Left cardiac atrium (tissue), 4 donors: ENCODE measurements at places on chromosomes 1 and 21. TPM values are rescaled to one million over a fixed set of nuclear protein-coding genes. Genes with fewer than 3 reads are reported as not detected.

DNA sequence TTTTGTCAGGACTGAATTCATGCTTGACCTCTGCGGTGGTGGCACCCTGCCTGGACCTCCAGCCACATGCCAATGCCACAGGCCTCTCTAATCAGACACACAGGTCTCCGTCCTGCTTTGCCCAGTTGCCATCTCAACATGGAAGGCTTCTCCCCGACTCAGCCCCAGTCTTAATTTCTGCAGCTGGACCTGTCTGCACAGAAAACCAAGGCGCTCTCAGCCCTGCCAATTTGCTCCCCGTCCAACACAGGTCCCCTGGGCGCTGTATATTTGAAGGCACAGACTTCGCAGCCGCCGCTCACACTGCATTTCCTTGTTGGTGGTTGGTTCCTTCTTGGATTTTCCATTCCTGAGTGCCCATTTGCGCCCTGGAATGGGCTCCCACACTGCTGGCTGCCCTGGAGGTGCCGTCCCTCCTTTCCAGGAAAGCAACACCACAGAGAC, 28.0 kb upstream of the PLEKHG5 start:
- DNase-seq: no peak

- DNase-seq: no peak
Observed at GRCh38 chr1:151292207-151293030, 10.3 kb downstream of the ZNF687 start.

DNA sequence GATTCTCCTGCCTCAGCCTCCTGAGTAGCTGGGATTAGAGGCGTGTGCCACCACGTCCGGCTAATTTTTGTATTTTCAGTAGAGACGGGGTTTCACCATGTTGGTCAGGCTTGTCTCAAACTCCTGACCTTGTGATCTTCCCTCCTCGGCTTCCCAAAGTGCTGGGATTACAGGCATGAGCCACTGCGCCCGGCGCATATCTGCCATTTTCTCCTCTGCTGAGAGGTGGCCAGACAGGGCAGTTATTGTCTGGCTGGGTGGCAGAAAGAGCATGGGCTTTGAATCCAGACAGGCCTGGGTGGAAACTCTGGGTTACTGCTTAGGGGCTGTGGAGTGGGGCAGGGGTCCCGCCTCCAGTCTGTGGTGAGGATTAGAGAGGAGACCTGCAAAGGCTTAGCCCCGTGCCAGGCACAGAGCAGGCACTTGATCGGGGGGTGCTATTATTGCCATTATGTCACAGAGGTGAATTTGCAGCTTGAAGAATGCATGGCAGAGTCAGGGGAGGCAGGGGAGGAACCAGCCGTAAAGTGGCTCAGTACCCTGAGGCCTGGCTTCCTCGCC, 73.9 kb downstream of the MAN1C1 start:
- no peak for DNase-seq

DNA sequence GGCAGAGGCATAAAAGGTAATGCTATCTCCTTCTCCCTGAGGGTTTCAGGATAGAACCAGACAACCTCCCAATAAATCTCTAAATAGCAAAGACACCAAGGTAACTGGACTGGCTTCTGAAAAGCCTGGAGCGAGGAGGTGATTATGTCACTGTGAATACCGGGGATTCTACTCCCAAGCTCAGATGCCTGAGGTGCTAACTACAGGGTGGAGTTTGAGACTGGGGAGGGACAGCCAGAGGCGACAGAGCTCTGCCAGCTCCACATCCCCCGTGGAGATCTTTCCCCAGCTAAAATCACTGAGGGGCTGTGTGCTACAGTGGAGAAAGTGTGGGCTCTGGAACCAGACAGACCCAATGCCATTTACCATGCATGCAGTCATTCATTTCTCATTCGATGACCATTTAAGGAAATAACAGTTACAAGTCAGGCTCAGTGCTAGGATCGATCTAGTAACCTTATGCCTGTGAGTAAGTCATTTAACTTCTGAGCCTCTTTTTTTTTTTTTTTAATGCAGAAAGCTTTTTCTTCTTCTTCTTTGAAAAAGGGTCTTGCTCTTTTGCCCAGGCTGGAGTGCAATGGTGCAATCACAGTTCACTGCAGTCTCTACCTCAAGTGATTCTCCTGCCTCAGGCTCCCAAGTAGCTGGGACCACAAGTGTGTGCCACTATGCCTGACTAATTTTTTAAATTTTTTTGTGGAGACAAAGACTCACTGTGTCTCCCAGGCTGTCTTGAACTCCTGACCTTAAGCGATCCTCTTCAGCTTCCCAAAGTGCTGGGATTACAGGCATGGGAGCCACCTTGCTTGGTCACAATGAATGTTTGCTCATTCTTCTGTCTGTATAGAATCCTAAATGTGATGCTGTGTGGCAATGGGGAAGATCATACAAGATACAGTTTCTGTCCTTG, 8.1 kb upstream of the SLC45A3 start:
- no peak for DNase-seq

- no peak for DNase-seq
Observed at GRCh38 chr1:228478912-228479711, 8.1 kb upstream of the RNF187 start.

GRCh38 chr1:60891765-60892164, 190.6 kb upstream of the NFIA start:
- DNase-seq: no peak

DNA sequence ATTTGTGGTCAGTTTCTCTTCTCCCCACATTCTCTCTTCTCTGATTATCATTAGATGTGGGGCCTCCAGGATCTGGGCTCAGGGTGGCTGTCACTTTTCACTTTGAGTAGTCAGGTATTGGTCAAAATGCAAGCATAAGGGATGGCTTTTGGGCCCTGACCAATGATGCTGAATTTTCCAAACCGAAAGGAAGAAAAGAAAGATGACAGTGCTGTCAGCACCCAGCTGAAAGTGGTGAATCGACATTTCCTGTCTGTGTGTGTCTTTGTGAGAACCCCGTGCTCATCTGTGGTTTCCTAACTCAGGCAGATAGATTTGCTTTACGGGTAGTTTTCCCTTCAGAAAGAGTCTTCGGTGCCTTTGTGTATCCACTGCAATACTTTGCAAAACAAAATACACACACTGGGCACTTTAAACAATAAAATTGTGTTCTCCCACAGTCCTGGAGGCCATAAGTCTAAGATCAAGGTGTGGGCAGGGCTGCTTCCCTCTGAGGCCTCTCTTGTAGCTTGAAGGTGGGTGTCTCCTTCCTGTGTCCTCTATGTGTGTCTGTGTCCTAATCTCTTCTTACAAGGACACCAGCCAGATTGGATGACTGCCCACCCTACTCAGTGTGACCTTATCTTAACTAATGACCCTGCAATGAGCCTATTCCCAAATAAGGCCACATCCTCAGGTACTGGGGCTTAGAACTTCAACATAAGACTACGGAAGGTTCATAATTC, 274.8 kb upstream of the AJAP1 start:
- DNase-seq: no peak

DNA sequence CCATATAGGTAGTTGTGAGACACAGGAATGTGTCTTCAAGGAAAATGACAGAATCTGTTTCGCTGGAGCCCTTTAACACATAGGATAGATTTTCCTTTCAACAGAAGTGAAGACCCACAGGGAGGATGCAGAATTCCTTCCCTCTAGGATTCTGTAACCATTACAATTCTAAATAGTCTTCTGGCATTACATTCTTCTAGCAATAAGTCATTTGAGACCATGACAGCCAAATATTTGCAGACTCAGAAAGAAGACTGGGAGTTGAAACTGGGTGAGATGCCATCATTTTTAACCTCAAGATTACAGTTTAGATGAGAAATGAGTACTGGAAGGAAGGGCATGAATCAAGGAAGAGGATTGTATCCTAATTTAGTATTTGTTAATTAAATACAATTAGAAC, 61.6 kb downstream of the ZBTB18 start:
- DNase-seq: no peak

DNA sequence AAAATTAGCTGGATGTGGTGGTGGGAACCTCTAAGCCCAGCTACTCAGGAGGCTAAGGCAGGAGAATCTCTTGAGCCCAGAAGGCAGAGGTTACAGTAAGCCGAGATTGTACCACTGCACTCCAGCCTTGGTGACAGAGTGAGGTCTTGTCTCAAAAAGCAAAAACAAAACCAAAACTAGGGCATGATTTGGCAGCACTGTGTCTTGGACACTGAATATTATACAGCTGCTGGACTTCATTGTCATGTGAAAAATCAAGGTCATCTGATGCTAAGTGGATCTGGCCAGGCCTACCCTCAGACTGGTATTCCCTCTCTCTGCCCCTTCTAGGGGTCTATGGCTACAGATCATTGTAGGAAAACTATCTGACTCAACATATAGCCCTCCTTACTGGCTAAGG, 55.2 kb upstream of the MRPS6 start:
- DNase-seq: no peak

DNA sequence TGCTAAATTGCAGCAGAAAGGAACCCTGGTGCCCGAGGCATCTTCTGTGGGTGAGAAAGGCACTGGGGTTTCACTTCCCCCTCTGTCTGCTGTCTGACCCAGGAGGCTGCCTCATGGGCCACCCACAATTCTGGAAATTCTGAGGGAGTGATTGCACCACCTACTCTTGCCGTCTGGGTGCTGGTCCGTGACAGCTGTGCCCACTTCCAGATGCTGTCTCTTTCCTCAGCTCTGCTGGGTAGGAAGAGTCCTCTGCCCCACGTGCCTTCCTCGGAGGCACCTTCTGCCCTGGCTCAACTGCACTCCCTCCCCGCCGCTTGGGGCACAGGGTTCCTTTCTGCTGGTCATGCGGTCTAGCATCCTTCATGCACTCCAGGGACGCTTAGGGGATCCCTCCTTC, 96.3 kb downstream of the ARHGEF10L start:
- no peak for DNase-seq

DNA sequence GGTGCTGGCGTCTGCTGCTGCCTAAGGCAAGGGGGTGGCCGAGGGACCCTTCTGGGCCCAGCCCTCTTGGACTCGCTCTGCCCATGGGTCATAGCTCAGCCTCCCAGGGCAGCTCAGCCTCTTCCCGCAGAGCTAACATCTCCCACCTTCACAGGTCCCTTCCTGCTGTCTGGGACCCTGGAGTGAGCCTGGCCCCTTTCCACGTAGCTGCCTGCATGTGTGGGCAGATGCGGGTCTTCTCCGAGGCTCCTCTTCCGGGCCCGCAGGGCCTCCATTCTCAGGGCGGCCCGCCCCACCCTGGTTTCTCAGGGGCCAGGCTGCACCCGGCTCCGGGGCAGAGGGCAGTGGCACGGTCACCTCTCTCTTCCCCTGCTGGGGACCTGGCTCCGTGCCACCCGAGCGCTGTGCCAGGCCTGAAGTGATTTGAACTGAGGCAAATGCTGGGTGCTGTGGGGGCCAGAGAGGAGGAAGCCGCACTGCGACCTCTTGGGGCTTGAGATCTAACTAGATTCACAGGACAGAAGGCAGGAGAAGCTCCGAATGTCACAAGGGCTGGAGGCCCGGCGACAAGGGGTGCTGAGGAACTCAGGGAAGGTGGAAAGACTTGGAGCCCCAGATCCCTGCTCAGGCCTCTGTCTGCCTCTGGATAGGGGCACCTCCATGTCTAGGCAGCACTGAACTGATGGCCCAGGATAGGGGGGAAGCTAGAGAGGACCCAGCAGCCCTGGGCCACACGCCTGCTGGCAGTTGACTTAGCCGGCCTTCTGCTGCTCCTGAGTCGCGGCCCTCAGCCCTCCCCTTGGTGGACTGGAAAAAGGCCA, 40.7 kb downstream of the COQ8A start:
- no peak for DNase-seq

DNA sequence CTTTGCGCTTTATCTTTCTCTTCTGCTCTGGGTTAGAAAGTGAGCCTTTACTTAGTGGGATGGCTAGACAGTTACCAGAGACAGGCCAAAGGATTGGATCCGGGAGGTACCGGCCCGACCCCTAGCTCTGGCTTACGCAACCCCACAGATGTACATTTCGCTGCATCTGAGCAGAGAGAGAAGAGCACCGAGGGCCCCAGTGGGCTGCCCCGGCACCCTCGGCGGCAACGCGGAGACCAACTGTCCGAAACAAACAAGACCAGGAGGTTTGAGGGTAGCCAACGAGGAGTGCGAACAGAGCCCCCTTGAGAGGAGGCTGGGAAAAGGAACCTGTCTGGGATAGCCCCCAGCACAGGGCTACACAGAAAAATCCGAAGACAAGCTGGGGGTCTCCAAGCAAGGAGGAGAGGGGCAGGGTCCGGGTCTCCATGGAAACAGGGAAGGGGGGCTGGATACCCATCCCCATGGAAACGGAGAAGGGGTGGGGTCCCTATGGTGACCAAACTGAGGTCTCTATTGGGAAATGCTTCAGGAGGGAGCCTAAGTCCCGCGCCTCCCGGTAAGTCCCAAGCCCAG, 373 bp downstream of the MTF1 start:
- no peak for DNase-seq

GRCh38 chr1:161013131-161013487, 7.8 kb downstream of the F11R start:
- DNase-seq: no peak

DNA sequence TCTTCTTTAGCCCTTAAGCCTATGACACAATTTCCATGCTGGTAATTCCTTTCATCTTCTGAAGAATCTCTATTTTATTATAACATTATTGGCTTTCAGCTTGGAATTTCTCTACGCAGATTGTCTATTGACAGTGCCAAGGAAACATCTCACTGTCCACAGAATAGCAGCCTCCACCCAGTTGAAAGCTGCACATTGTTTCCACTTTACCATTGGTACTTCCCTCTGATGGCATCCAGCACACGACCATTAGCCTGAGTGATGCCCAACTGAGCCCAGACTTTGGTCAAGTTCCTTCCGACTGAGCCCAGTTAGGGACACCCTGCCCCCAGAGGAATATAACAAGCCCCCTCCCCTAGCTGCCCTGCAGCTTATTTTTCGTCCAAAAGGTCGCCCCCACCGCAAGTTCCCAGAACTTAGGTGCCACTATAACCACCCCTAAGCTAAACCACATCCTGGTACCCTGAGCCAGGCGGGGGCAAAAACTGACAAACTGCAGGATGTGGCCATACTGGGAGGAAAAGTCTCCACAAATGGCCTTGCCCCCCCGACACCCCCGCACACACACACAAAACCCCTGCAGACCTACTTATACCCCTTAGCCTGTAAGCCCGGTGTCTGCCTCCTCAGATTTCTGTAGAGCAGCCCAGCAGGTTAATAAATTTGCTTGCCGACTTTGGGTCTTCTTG, 13.2 kb downstream of the GBP5 start:
- DNase-seq: no peak

GRCh38 chr1:176178316-176178715, 28.8 kb downstream of the COP1 start:
- DNase-seq: no peak

DNA sequence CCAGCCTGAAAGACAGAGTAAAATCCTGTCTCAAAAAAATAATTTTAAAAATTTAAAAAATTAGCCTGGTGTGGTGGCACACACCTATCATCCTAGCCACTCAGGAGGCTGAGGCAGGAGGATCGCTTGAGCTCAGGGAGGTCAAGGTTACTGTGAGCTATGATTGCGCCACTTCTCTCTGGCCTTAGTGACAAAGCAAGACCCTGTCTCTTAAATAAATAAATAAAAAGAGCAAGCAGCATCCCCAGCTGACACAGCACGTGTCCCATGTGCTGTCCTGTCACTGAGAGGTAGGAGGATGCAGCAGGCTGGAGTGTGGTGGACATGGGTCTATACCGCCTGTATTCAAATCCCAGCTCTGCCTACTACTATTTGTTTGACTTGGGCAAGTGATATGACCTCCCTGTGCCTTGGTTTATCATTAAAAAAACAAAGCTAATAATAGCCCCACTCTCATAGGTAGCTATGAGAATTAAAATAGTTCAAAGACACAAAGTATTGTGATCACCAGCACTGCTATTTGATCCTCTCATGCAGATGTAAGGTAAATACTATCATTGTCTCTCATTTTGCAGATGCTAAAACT, 22.2 kb upstream of the ECE1 start:
- no peak for DNase-seq

Gene DENND1B
- 17.1 TPM for total RNA-seq

Gene TLR5
- total RNA-seq: 6.5 TPM
